Suppressor macrophage treated with lipopolysaccharide for 1 hour (primary cell): ENCODE measurements at places on chromosomes 5 and 9.

DNA sequence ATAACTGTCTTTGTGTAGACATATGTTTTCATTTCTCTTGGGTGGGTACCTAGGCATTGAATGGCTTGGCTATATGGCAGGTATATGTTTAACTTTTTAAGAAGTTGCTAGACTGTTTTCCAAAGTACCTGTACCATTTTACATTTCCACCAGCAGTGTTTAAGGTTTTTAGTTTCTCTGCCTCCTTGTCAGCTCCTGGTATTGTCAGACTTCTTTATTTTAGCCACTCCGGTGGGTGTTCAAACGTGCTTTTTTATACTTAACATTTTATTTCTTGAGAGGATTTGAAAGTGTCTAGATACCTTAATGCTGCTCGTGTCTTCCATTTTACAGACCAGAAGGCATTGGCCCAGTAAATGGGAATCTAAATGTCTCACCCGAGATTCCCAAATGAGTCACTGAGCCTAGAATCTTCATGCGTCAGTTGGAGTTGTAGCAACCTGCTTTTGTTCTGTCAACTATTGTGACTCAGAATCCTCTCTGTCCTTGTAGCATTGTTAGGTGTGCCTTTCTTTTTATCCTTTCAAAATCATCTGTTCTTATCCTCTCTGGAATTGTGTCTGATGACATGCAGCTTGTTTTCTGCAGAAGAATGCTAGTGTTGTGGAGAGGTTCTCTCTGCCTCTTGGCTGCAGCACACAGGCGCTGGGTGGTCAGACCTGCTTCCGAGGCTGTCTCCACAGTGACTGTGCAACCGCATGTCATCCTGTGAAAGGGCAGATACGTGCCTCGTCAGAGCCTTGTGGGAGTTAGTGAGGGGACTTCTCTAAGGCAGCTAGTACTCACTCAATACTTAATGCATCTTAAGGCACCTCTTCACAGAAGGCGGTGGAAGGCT is 291.8 kb downstream of the AOPEP start:
- peak; percentile 54 for DNase-seq

DNA sequence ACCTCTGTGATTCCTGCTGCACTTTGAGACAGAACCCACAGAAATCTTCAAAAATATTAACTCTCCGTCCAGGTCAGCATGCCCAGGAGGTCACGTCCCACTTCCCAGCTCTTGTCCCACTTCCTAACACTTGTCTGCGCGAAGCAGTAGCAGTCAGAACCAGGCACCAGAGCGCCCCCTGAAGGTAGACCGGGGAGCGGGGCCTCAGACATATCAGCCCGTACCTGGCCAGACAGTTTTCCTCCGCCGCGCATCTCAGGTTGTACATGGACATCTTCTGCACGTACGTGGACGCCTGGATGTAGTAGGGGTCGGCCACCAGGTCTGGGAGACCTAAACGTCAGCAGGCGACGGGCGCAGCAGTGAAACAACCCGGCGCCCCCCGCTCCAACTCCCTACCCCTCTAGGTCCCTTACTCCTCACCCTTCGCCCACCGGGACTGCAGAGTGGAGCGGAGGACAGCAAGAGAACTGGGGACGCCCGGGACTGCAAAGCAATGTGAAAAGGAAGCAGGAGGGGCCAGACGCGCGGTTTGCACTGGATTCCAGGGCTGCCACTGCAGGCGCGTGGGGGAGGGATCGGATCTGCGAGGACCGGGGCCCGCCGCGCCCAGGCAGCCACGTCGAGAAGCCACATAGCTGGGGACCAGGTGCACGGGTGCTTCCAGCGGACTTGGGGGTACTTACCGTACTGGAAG is 1.2 kb downstream of the LOX start:
- peak; percentile 38 for DNase-seq

DNA sequence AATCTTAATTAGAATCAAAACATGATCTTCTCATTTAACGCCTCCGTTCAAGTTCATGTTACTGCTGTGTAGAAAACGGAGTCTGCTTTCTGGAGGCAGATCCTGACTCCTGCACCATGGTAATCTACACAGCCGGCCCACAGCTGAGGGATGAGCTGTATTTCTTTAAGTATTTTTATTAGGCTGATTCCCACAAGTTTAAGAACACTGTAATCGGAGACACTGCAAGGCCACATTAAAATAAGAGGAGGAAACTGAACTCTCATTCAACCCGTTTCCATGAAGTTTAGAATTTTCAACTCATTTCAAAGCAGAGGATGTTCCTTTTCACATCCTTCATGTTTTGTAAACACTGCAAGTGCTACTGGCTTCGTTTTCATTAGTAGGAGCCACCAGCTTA is 372.2 kb downstream of the NFIB start:
- DNase-seq = no peak

DNA sequence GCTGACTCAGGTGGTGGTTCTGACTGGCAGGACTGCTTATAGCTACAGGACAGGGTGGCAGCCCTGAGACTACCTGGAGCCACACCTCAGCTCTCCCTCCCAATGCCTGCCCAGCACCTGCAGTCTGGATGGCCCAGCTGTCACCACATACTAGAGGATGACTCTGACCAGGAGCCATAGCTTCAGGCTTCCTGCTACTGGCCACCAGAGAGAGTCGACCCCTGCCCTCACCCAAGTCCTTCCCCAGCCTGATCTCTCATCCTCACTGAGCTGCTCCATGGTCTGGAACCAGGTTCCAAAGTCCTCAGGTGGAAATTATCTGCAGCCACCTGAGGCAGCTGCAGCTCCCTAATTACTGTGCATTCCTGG is 25.6 kb upstream of the TDRD7 start:
- no peak for DNase-seq

DNA sequence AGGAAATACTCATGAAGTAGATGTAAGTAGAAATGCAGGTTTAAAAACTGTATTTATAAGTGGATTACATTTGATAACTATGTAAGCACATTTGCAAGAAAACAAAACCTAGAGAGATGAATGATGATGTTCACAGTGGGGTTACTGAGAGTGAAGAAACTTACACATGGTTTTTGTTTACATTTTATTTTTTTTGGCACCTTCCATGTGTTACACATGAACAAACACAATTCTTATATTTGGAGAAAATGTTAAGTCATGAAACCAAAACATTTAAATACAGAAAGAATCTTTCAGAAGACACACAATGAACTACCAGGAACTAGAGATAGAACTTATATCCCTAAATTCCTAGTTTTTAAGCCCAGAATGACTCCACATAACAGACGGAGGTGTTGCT is 51.5 kb upstream of the SPATA31E1 start:
- no peak for DNase-seq

DNA sequence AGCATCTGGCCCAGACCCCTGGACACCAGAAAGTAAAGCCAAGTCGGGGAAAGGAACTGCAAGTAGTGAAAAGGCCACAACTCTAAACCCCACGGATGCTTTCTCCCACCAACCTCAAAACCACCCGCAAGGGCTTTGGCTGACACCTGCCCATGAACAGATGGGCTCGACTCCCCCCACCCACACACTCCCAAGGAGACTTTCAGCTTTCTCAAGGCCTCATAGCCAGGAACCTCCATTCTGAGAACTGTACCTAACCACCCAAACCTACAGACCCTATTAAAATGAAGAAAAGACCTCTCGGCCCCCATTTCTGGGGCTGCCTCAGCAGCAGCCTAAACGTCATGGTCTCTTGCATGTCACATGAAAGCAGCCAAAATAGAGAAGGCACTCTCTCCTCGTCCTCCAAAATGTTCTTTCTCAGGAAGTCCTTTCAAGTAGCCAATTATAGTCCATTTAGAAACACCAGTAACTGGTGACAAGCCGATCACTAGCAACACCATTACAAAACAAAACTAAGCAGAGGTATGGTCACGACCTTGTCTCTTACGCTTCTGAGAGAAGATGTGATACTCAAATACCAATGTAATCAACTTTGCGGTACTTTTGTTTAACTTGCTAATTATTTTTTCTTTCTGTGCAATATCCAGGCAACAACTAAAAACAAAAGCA is 2.9 kb downstream of the B4GALT1 start:
- DNase-seq = peak; percentile 35

GRCh38 chr5:113058706-113059226 is 82.2 kb downstream of the DCP2 start:
- DNase-seq = peak; percentile 15

DNA sequence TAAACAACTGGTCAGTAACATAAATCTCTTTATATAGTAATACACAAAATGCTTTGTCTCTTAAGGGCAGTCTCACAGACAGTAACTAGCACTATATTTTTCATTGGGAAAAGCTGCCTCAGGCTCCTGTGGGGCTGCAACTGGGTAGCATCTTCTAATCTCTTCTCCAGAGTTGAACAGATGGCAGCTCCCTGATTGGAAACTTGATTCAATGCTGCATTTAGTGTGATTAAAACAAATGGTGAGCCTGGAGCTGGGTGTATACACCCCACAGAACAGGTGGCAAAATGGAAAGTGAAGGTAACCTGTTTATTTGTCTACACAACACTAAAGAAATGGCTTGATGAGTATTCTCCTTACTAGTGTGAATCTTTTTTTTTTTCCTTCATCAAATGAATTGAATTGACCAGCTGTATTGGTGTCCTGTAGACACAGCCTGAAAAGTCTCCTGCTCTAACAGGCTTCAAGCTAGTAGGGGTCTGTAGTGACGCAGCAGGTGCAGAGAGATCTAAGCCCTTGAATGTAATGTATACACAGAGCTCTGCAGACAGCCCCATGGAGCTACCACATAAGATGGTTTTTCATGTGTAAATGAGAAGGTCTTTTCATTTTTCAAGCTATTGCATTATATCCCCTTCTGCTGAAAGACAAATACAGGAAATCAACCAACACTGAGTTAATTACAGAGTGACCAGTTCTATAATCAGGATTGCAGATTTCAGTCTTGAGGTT is 43.3 kb downstream of the IZUMO3 start:
- no peak for DNase-seq

DNA sequence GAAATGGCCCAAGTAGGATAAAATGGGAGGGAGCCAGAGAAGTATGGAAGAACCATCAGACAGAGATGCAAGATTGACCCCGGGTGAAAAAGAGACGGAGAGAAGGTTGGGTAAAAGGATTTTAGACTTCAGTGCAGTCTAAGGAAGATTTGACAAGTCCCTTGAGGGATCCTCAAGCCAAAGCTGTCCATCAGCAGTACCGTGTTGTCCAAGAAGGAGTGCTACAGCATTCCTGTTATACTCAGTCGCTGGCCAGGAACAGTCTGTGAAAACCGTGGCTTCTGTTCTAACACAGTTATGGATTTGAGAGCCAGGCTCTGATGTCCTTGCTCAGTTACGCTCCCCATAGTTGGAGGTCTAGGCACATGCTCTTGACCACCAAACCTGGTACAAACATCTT is 383.9 kb upstream of the DAB2 start:
- DNase-seq = no peak

- no peak for DNase-seq
These were observed 7.5 kb downstream of the CENPP start for GRCh38 chr9:92333282-92333634.

GRCh38 chr9:20353524-20353923 is 268.8 kb downstream of the MLLT3 start:
- no peak for DNase-seq
